CD4-positive, alpha-beta T cell treated with Interleukin-17A for 4 hours (primary cell): ENCODE measurements at places on chromosomes 16 and 17.
A peak's percentile ranks its signal among the peaks of the same experiment; 100 is the strongest.

GRCh38 chr17:7836596-7837407 lies 2.8 kb downstream of the KDM6B start:
- DNase-seq = peak; percentile 60

DNA sequence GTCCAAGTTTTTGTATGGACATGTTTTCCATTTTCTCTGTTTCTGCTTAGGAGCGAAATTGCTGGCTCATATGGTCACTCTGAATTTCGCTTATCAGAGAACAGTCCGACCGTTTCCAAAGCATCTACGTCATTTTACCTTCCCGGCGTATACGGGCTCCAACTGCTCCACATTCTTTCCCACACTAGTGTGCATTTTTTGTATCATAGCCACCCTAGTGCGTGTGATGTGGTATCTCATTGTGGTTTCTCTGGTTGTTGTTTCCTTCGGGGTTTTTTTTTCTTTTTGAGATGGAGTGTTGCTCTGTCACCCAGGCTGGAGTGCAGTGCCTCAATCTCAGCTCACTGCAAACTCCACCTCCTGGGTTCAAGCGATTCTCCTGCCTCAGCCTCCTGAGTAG lies 31.0 kb upstream of the BHLHA9 start:
- no peak for DNase-seq

- no peak for DNase-seq
Observed at GRCh38 chr17:13074026-13074425, 56.2 kb upstream of the ELAC2 start.

GRCh38 chr17:58205936-58206335 lies 13.1 kb downstream of the MKS1 start:
- DNase-seq = no peak

DNA sequence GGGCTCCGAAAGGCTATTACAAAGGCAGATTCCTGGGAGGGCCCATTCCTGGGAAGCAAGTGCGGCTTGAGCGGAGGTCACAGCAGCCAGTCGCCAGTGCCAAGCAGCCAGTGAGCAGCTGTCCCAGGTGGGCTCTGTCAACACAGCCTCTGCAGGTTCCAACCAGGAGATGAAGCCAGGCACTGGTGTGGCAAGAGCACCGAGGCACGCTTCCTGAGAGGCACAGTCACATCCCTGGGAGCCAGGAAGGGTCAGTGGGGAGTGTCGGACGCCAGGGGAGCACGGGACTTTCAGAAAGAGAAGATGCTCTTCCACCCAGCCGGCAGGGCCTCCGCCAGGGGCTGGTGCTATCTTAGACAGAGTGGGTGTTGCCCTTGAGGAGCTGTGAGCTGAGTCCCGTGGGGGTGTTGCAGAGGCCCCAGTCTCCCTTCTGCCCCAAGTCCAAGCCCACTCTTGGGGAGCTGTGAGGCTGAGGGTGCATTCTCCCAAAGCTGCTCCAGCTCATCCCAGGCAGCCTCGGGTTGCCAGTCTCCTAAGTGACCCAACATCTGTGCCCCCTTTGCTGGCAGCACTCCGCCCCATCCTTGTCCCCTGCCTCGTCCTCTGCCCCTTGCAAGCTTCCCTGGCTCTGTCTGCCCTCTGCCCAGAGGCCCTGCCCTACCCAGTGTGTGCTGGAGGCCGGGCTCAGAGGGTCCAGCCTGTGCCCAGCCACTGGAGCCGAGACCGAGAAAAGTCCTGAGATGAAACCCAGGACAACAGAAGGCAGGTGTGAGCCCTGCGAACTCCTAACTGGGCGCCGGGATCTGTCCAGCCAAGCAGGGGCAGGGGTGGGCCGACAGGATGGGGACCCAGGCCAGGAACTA lies 6.6 kb downstream of the UBALD1 start:
- DNase-seq = no peak

DNA sequence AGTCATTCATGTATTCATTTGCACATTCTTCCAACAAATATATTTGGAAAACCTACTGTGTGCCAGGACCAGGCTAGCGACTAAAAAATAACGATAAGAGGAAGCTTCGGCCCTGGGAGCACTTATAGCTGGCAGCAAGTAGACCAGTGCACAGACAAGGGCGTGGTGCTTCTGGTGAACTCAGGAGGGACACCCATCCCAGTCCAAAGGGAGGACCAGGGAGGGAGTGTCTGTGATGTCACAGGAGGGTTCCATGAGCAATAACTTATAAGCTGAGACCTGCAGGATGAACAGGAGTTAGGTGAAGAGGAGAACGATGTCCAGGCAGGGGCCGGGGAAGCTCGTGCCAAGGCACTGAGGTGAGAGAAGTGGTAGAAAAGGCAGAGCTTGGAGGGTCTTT lies 17.4 kb upstream of the PHOSPHO1 start:
- DNase-seq = no peak

DNA sequence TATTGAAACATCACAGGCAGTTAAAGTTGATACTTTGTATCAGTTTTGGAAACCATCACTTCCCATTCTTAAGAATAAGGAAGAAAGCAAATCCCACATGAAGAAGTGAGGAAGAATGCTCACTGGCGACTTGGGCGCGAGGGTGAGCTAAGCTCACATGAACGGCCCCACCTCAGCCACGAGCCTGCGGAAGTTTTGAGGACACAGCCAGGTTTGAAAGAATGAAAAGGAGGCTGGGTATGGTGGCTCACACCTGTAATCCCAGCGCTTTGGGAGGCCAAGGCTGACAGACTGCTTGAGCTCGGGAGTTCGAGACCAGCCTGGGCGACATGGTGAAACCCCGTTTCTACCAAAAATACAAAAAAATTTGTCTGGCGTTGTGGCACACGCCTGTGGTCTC lies 110.3 kb upstream of the CHMP6 start:
- no peak for DNase-seq

GRCh38 chr17:45098869-45099616 lies 33.3 kb downstream of the PLCD3 start:
- DNase-seq = peak; percentile 88
